ENCODE measurements at places on chromosomes 1 and 21.

DNA sequence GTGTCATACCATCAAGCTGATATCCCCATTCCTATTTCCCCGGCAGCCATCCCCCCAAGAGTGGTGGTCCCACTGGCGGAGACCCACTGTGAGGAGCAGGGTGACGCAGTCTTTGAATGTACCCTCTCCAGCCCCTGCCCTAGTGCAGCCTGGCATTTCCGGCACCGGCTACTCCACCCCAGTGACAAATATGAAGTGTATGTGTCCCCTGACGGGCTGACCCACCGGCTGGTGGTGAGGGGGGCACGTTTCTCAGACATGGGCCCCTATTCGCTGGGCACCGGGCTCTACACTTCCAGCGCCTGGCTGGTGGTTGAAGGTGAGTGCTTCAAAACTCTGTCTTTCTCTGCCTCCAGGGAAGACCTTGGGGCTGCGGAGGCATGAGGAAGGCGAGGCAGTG lies 14.4 kb downstream of the IGFN1 start:
- no peak for DNase-seq

- DNase-seq = no peak
Measured at GRCh38 chr1:156149374-156150332, 3.7 kb upstream of the SEMA4A start.

GRCh38 chr1:175830500-175830899 lies 87.1 kb upstream of the TNR start:
- no peak for DNase-seq

DNA sequence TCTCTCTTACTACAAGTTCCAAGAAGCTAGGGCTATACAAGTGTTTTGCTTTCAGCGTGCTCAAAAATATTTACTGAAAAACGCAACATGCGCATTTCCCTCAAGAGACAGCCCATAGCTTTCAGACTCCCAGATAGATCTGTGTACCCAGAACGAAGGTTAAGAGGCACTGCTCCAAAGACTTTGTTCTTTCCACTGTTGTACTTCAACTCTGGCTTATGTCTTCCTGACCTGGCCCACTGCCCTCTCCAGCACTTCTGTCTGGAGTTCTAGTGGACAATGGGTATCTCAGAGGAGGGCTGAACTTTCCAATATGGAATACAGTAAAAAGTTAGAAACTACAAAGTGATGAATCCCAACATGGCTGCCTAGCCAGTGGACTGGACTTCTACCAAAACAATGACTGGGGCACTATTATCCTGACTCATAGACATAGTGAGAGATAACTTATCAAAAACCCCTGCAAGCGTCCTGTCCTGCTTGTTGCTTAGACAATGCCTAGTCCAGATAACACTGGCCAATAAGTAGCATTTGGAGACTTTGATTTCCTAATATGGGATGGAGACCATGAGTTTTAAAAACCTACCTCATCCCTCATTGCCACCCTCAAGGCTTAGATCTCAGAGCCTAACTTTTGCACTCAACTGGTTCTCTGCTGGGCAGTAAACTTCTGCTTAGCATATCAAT lies 8.8 kb upstream of the ADAR start:
- no peak for DNase-seq

GRCh38 chr1:153509729-153510354 lies 25.9 kb downstream of the S100A6 start:
- DNase-seq = no peak

DNA sequence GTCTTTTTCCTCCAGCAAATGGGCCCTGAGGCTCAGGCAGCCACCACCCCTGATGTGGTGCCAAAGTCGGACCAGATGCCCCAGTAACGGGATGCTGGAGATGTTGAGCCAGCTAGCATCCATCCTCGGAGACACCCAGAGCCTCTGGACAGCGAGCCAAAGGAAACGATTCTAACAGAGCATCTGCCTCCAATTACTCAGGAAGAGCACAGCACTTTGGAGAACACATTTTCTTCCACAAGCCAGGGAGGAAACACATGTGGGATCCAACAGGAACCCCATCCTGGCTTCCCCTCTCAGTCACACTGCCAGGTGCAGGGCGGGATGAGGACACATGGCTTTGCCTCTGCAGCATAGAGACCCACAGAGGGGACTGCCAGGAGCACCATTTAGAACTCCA lies 44.9 kb downstream of the C1orf198 start:
- DNase-seq = no peak

DNA sequence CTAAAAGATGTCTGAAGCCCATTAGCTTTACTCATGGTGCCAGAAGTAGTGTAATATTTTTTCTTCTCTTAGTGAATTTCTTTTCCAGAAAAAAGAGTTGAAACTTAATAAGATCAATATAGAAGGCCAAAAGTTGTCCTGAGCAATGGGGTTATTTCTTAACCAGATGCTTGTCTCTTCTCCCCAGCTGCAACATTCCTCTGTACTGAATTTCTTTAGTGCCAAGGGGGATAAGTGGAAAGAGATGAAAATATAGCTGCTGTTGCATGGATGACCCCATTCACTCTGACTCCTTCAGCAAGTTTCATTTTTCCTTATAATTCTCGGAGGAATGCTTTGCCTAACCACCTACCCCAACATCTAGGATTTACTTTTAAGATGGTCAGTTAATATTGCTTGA lies 675.0 kb downstream of the USP25 start:
- no peak for DNase-seq

- peak; percentile 71 for DNase-seq
Measured at GRCh38 chr21:33293811-33294216, 27.6 kb downstream of the IL10RB start.

DNA sequence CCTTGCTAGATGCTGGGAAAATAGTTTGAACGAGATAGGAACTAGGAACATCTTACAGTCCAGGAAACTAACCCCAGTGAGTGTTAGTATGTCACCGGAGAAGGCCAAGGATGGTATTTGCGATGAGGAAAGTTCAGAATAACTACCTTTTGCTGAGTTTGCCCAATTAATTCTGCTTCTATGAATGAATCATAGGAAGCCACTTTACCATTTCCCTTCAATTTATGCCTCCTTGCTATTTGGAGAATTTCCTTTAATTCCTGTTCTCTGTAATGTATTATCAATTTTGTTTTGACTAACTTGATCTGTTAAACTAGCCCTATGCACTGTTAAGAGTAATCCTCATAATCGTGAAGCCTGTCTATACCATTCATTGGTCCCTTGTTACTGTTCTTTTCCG lies 40.7 kb upstream of the HLX start:
- no peak for DNase-seq

- DNase-seq = no peak
Measured at GRCh38 chr1:221992427-221992826, 250.5 kb upstream of the DUSP10 start.

DNA sequence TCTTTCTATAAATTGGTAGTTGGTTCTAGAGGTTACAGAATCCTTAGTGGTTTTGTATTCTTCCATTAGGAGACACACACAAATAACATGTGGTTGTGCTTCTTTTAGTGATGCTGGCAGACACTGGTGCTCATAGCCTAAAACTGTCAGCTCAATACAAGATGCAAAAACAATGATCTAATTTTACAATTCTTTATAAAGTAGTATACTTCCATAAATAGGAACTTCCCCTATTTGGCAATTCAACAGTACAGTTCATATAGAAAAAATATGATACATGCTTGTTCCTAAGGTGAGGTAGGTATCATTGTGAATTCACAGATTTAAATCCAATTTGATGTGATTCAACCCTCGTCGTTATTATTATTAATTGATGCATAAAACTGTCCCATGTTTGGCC lies 20.8 kb upstream of the CCDC17 start:
- no peak for DNase-seq

- DNase-seq = no peak
Measured at GRCh38 chr1:111565079-111565478, 54.5 kb upstream of the RAP1A start.

GRCh38 chr1:61081686-61082310 lies 563 bp upstream of the NFIA start:
- peak; percentile 37 for DNase-seq

GRCh38 chr1:67646145-67647035 lies 38.6 kb upstream of the GADD45A start:
- no peak for DNase-seq

DNA sequence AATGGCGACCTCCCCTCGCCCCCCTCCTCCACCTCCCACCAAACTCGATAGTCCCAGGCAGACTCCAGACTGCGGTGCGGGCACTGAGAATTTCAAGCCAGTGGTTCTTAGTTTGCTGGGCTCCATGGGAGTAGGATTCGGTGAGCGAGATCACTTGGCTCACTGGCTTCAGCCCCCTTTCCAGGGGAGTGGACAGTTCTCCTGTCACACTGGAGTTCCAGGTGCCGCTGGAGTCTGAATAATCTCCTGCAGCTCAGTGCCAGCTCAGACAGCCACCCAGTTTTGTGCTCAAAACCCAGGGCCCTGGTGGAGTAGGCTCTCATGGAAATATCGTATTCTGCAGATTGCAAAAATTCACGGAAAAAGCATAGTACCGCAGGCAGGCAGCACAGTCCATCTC lies 7.6 kb downstream of the OR2M7 start:
- no peak for DNase-seq

DNA sequence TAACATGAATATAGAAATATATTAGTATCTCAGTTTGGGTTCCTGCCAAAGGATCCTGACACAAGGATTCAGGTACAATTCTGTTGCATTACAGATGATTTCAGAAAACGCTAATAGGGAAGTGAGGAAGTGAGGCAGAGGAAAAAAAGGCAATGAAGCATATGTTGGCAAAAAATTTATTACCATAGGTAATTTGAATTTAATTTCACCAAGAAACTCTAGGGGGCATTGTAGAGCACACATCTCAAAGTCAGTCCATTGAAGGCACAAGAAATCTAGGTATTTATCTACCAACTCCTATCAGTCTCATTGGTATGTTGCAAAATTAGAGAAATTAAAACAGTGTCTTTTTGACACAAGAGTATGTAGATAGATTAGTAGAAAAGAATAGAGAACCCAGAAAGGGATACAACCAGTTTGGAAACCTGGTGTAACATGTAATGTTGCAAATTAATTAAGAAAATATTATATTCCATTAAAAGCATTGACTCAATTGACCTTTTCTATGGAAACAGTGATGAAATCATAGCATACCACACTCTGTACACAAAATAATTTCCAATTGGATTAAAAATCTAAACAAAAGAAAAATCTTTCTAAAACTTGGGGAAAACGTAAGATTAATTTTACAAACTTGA lies 104.9 kb upstream of the SNX7 start:
- DNase-seq = no peak

GRCh38 chr1:42936309-42937078 lies 22.2 kb downstream of the SLC2A1 start:
- DNase-seq = no peak

- no peak for DNase-seq
Measured at GRCh38 chr21:35850029-35850428, 210.3 kb downstream of the SETD4 start.

DNA sequence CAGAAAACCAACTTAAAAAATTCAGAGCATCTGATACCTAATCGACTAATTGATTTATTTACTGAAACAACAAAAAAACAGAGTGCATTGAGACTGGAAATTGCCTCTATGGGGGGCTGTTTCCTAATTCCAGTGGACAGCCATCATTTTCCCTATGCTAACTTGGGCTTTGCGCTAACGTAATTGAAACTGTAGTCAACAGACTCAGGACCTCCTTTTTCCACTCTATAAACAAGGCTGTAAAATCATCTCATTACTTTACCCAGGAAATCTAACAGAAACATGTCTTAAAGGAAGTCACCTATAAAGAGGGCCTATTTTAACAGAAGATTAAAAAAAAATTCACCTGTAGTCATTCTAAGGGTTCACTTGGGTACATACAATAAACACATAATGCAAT lies 2.1 kb downstream of the ERG start:
- no peak for DNase-seq

GRCh38 chr21:45747802-45748445 lies 104.4 kb downstream of the PCBP3 start:
- DNase-seq = no peak

DNA sequence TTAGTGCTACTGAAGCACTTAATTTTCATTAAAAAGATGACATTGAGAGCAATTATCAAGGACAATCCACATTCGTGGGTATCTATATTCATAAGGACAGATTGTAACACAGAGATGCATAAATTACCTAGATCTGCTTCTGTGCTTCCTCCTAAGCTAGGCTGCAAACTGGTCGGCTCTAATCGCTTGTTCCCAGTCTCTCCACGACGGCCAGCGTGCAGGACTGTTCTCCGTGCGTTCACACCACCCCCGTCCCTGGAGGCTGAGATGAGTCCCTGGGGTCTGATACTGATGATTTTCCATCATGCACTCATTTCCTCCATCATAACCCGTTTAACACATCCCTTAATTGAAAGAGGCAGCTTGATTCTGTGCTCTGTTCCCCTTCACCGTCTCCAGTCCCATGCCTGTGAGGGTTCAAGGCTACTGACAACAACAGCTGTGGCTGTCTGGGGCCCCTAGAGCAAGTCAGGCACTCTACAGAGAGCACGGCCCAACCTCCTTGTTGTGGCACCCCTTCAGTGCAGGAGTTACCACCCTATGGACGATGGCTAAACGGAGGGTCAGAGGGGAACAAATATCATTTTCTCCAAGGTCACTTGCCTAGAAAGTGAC lies 469.6 kb downstream of the NPHP4 start:
- DNase-seq = no peak

GRCh38 chr21:26079366-26079765 lies 91.2 kb downstream of the APP start:
- no peak for DNase-seq

DNA sequence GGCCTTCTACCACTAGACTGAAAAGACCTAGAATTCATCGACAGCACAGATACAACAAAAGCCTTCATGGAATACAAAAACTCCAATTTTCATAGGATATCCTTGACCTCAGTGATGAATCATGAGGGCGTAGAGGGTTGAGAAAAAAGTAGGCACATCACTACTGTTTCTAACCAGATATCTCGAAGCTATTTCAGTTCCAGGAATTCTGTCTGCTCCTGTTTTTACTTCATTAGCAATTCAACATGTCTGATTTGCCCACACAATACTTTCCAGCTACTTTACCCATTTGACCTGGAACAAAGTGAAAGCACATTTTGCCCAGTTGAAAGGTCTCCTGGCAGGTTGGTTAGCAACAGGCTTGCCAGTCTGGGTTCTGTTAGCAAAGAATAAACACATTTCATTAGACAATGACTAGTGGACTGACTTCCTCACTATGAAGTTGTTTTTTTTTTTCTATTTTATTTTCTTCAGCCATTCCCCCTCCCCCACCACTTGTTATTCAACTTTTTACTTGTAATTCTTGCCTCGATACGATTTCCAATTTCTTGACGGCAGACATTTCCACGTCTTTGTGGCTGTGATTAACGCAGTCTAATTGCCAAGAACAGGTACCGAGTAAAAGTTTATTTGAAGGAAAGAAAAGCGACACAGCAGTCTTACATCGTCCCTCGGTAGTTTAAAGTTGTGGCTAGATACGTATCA lies 4.0 kb upstream of the ZBTB18 start:
- DNase-seq = no peak
